ENCODE measurements at places on chromosomes 7 and 10.

DNA sequence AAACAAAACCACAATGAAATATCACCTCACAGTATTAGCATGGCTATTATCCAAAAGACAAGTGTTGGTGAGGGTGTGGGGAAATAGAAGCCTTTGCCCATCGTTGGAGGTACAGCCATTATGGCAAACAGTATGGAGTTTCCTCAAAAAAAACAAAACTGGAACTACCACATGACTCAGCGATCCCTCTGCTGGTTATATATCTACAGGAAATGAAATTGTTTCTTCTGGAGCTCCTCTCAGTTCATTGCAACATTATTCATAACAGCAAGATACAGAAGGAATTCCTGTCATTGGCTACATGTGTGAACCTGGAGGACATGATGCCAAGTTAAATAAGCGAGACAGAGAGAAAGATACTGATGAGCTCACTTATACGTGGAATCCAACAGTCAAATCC is 2.4 kb upstream of the UBE3C start:
- no peak overlapping the region for H3K4me3 ChIP-seq
- DNase-seq: no peak
- H3K36me3 ChIP-seq: peaks cover 17% of the 10 kb centered on the region
- peaks cover 19% of the 10 kb centered on the region for H3K4me1 ChIP-seq
- H3K27me3 ChIP-seq: peaks cover 1% of the 10 kb centered on the region

GRCh38 chr10:78616125-78616695 is 452.6 kb upstream of the ZMIZ1 start:
- peaks cover 16% of the 10 kb centered on the region for H3K27me3 ChIP-seq
- DNase-seq: no peak
- H3K4me1 ChIP-seq: no peaks in the 10 kb centered on the region
- no peak overlapping the region for H3K4me3 ChIP-seq
- H3K36me3 ChIP-seq: no peaks in the 10 kb centered on the region
- H3K27ac ChIP-seq: no peak overlapping the region

GRCh38 chr10:80075781-80076180 is 2.7 kb upstream of the TMEM254 start:
- DNase-seq: no peak
- H3K4me3 ChIP-seq: no peak overlapping the region
- peaks cover 29% of the 10 kb centered on the region for H3K4me1 ChIP-seq
- H3K27ac ChIP-seq: peak overlapping the region; percentile 61

- H3K4me1 ChIP-seq: no peaks in the 10 kb centered on the region
- H3K4me3 ChIP-seq: no peak overlapping the region
- H3K27me3 ChIP-seq: peaks cover 6% of the 10 kb centered on the region
- no peak overlapping the region for H3K27ac ChIP-seq
- no peak for DNase-seq
These were observed 463.6 kb downstream of the PLXNA4 start for GRCh38 chr7:132112657-132113056.

- H3K36me3 ChIP-seq: no peaks in the 10 kb centered on the region
- no peak overlapping the region for H3K27ac ChIP-seq
- peak overlapping the region; percentile 26 for H3K4me3 ChIP-seq
- peaks cover 1% of the 10 kb centered on the region for H3K4me1 ChIP-seq
- no peak for DNase-seq
- peaks cover 6% of the 10 kb centered on the region for H3K27me3 ChIP-seq
These were observed 158.5 kb downstream of the HERPUD2 start for GRCh38 chr7:35536396-35536826.

Data from activated naive CD8-positive, alpha-beta T cell treated with anti-CD3 and anti-CD28 coated beads, Interleukin-2, amount 50 U/mL, for 24 hours (primary cell).